ENCODE measurements at places on chromosomes 3 and 15. TPM values are rescaled to one million over a fixed set of nuclear protein-coding genes. Genes with fewer than 3 reads are reported as not detected.

The ATG3 gene
- 44.1 TPM for total RNA-seq

The ZIC1 gene
- total RNA-seq, result not detected

The GOLGA8M gene
- total RNA-seq, result 1.3 TPM

The OR5K2 gene
- total RNA-seq, result not detected

The SCAMP5 gene
- total RNA-seq, result 7.3 TPM

The SH2D7 gene
- 2.8 TPM for total RNA-seq

The GNAT1 gene
- total RNA-seq, result not detected

The B3GNT5 gene
- 71.2 TPM for total RNA-seq

The OR5H14 gene
- not detected for total RNA-seq

The KLHL6 gene
- 3.0 TPM for total RNA-seq

The FBXW12 gene
- total RNA-seq, result not detected

The KCNAB1 gene
- total RNA-seq, result 0.65 TPM

The SLC28A1 gene
- not detected for total RNA-seq

The PIERCE2 gene
- 6.5 TPM for total RNA-seq

The POLQ gene
- 4.8 TPM for total RNA-seq

The CCR8 gene
- not detected for total RNA-seq

The INKA1 gene
- 2.8 TPM for total RNA-seq

The PDIA5 gene
- 49.1 TPM for total RNA-seq

The SLC9A9 gene
- 3.2 TPM for total RNA-seq

The PLSCR5 gene
- total RNA-seq, result not detected

The WNT5A gene
- total RNA-seq, result 5.2 TPM

The SCAANT1 gene
- not detected for total RNA-seq

The TNFAIP8L3 gene
- 8.2 TPM for total RNA-seq

The MUC13 gene
- total RNA-seq, result 923 TPM

The EFCAB12 gene
- total RNA-seq, result 0.69 TPM

The TM4SF1 gene
- total RNA-seq, result 87.8 TPM

The GFM1 gene
- total RNA-seq, result 47.2 TPM

The ITGB5 gene
- total RNA-seq, result 69.6 TPM

The GPR149 gene
- not detected for total RNA-seq

The GPR156 gene
- 0.34 TPM for total RNA-seq

The HMG20A gene
- 27.5 TPM for total RNA-seq

The C3orf80 gene
- total RNA-seq, result 20.0 TPM

The CCDC9B gene
- 34.9 TPM for total RNA-seq

The KNG1 gene
- 0.12 TPM for total RNA-seq

The PAQR5 gene
- 27.7 TPM for total RNA-seq

The TM4SF18 gene
- 2.2 TPM for total RNA-seq

The NANOGP8 gene
- 1.8 TPM for total RNA-seq

The SLITRK3 gene
- total RNA-seq, result 7.4 TPM

The ZNF774 gene
- total RNA-seq, result 15.4 TPM

The SNAP23 gene
- 97.9 TPM for total RNA-seq

The PIF1 gene
- 2.6 TPM for total RNA-seq

The SLC12A8 gene
- 19.3 TPM for total RNA-seq

The UROC1 gene
- total RNA-seq, result not detected

The GP9 gene
- not detected for total RNA-seq

The PLOD2 gene
- total RNA-seq, result 113 TPM

The IMPG2 gene
- 0.09 TPM for total RNA-seq

The HIGD2B gene
- not detected for total RNA-seq

The HDAC11 gene
- 23.0 TPM for total RNA-seq

The THRB gene
- 59.8 TPM for total RNA-seq

The RARRES1 gene
- 72.0 TPM for total RNA-seq

The GANC gene
- total RNA-seq, result 41.9 TPM

The ERICH6 gene
- not detected for total RNA-seq

The ZMYND10 gene
- 0.60 TPM for total RNA-seq

The ST6GAL1 gene
- 53.6 TPM for total RNA-seq

The ADIPOQ gene
- total RNA-seq, result 0.12 TPM

The ARL14 gene
- total RNA-seq, result 11.6 TPM

The PLCB2 gene
- 9.9 TPM for total RNA-seq

Data from mucosa of descending colon (tissue), 3 donors.